ENCODE measurements at places on chromosomes 11 and 22.

DNA sequence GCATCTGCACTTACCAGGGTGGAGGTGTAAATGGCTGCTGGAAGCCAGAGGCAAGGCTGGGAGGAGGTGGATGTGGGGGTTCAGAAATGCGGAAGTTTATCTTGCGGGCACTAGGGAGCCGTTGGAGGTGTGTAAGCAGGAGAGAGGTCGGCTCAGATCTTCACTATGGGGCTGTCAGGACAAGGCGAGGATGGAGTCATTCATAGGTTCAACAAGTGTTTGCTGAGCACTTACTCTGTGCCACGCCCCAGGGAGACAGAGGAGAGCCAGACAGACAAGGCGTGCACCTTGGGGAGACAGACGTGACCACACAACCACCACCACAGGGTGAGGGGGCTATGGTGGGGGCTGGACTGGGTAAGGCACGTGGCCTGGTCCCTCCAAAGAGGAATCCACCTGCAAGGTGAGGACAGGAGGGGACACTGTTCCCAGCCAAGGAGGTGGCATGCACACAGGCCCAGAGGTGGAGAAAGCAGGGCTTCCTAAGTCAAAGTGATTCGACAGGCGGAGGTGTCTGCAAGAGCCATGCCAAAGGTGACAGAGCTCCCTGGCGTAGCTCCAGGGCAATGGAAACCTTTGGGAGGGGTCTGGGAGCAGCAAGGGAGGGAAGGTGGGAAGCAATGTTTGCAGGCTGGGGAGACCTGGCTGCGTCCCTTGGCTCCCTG lies 30.8 kb upstream of the TCF20 start:
- DNase-seq, result no peak

- DNase-seq, result no peak
Observed at GRCh38 chr11:76735841-76736240, 47.3 kb upstream of the TSKU start.

DNA sequence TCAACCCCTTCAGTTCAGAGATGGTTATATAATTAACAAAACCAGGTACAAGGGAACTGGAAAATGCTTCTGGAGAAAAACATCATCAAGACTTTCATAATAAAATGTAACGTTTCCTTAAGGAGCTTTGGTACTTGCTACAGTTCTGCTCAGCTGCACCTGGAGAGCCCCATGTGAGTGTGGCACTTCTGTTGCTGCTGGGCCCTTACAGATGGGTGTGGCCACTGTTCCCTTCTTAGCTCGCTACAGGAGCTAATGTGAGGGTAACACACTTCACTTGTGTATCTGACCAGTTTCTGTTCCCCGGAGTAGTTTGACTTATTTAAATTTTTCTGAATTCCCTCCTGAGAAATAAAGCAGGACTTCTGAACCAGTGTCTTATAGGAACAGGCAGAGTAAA lies 4.0 kb downstream of the POU2AF3 start:
- no peak for DNase-seq

DNA sequence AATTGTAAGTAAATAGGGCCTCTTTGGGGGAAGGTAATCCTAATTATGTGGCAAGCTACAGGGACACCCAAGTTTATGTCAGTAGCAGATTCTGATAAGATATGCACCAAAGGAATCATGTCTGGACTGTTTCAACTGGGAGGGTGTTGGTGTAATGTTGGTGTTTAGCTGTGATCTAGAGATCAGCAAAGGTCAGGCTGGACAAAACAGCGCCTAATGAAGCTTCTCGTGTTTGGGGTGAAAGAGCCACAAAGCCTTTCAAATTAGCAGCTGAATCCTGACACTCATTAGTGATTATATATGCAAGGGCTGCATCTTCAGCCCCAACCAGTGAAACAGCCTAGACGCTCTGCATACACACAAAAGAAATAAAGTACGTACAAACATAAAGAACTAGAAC lies 106.3 kb downstream of the MPPED2 start:
- no peak for DNase-seq

GRCh38 chr11:123654566-123655081 lies at the start of gene SCN3B:
Gene SCN3B, minus strand, starts transcription at chr11:123654624. Its CDS starts 823 bp downstream, at chr11:123653801.
- DNase-seq, result no peak

- DNase-seq, result no peak
Observed at GRCh38 chr11:12502046-12502445, 124.7 kb downstream of the PARVA start.

GRCh38 chr11:76579056-76579751 lies 91.3 kb downstream of the LRRC32 start:
- peak; percentile 41 for DNase-seq

GRCh38 chr11:35227576-35228327 lies 88.8 kb downstream of the CD44 start:
- no peak for DNase-seq
